ENCODE measurements at places on chromosomes 16 and 17.

GRCh38 chr16:49183911-49184310 lies 97.7 kb downstream of the CBLN1 start:
- no peak for DNase-seq

- no peak for DNase-seq
Observed at GRCh38 chr16:10494343-10495030, 85.9 kb downstream of the EMP2 start.

- no peak for DNase-seq
Observed at GRCh38 chr17:5800646-5801045, 216.3 kb upstream of the NLRP1 start.

DNA sequence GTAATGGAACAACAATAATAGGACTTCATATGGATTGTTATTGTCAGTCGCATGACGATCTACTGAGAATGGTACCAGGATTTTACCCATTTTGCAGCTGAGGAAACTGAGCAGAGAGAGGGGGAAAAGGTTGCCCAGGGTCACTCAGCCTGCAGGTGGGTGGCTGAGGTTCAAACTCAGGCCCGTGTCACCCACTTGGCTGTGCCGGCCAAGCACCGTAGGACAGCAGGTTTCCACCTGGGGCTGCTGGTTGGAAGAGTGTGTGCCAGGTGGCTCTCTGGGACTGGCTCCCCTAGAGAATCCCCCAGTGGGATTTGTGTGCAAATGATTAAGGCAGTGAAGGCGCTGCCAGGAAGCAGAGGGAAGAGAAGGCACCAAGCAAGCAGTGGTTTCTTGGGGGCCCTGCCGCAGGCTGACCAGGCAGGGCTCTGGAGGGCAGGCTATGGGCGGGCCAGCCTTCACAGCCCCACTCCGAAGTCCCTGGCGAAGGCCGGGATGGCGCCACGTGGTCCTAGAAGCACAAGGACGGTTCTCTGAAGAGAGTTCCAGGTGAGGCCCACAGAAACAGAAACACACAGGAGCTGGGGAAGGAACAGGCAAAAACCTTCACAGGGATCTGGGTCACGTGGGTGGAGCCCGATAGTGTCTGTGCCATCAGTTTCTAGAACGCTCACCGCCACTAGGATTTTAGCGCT lies 163.5 kb downstream of the IRF8 start:
- no peak for DNase-seq

DNA sequence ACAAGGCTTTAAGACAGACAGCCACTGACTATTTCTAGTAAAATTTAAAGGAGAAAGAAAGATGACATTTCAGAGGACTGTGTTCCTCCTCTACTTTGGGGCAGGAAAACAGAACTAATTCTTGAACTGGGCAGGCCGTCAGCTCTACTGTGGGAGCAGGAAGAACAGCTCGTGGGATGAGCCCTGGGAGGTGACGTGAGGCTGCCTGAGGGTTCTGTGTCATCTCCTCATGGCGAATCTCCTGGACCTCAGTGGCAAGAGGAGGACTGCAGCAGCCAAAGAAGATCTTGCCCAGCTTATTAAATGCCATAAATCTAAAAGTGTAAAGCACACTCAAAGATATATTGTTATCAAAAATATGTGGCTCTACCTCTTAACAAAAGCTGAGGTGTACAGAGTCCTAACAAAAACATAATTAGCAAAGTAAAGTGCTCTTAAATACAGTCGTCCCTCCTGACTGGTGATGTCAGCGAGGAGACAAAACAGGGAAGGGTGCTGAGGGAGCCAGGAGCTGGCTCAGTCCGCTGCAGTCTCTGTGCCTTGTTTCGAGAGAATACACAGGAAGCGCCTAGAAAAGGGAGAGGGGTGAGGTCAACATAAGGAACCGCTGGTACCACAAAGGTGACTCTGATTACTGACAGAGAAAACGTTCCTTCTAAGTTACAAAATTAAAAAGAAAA lies 58.0 kb downstream of the CREBBP start:
- no peak for DNase-seq

DNA sequence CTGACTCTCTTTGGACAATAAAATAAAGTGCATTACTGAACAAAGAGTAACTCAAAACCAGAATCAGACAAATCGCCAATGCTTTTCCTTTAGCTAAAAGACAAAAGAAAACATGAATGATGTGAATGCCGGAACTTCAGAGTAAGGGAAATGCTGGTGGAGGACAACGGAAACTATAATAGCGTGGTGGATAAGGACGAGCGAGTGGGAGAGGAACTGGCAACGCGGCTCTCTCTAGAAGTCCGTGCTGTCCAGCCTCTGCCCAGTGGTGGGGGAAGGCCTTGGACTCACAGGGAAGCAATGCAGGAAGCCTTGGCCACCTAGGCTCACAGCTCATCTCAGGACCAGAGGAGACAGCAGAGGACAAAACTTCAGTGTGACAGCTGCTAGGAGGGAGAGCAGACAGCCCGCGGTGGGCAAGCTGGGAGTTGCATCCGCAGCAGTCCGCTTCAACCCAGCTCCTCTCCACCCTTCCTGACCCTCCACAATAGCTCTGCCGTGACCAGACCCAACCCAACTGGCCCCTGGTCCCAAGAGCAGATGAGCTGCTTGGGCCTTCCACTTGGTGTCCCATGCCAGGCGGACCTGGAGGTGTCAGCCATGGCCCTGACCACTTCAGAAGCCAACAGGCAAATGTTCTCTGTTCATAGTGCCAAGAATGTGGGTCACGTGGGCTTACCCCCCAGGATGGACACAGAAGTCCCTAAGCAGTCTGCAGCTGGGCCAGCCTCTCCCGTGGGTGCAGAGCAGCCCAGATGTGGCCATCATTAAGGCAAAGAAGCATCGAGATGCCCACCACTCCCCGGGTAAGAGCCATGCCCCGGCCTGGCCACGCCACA lies 5.3 kb upstream of the FAAP100 start:
- no peak for DNase-seq
